ENCODE measurements at places on chromosomes 13 and 19.

DNA sequence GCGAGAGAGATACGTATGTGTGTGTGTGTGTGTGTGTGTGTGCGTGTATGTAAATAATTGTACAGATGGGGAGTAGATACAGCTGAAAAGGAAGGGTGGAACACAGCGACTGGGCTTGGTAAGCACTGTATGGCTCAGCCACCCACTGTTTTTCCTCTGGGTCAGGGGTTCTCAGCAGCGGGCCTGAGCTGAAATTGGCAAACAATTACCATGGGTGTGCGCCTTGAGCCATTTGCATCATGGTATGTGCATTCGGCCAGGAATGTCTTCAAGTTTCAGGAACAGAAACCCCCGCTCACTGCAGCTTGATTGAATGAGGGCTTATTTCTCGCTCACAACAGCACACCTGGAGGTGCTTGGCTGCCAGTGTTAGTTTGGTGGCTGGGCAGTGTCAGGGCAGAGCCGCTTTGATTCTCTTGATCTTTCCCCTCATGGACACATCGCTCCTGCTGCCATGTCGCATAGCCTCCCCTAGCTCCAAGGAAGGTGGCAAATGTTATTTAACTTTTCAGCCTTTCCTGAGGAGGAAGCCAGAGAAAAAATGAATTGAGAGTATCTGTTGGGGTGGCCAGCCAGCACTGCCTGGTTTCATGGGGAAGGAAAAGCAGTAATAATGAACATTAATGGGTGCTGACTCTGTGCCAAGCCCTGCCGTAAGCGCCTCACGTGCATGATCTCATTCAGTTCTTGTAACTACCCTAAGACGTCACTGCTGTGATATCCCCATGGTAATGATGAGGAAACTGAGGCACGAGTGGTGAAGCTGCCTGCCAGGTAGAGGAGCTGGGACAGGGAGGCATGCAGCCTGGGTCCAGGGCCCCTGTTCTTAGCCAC is 126.9 kb downstream of the SIPA1L3 start:
- no peak for DNase-seq

DNA sequence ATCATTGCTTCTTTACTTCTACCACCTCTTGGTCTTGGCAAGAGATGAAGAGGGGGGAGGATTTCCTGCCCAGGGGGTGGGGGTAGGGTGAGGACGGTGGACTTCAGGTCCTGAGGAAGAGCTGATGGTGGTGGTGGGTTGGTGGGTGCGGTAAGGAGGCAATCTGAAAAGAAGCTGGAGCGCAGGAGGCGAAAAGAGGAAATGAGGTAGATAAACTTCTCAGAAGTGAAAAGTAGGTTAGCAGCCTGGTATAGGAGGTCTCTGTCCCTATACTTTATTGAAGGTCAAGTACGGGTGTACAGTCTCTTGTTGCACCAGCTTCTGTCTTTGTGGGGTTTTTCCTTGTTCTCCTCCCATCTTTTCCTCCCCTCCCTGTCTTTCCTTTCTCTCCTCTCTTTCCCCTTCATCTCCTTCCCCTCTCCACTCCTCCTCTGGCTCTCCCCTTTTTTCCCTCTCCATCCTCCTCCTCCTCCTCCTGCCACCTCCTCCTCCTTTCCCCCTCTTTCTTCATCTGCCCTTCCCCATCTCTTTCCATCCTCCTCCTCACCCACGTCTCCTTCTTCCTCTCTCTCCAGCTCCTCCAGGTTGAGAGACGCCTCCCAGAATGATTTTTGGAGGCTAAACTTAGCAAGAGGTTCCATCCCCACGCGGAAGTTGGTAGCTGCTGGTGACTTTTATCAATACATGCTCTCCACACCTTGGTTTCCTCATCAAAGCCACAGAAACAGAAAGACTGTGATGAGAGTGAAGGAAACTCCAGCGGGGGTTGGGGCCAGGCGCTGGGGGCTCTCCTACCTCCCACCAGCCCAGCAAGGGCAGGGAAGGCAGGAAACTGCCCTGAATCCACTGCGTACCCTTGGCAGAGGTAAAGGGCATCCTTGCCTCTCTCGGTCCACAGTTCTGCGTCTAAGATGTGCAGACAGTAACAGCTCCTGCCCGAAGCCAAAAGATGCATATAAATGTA is 15.3 kb downstream of the TNFSF14 start:
- DNase-seq, result peak; percentile 44

DNA sequence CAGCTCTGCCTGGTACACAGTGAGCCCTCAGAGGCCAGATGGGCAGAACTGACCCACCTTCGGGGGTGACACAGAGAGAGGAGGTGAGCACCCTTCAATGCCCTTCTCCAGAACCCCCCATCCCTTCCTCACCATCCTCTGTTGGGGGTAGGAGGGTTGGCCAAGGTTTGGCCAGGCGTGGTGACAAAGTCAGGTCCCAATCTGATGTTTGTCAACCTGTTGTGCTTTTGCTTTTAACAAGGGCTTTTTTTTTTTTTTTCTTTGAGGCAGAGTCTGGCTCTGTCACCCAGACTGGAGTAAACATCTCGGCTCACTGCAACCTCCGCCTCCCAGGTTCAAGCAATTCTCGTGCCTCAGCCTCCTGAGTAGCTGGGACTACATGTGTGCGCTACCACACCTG is 7.3 kb downstream of the PTGIR start:
- DNase-seq, result no peak

DNA sequence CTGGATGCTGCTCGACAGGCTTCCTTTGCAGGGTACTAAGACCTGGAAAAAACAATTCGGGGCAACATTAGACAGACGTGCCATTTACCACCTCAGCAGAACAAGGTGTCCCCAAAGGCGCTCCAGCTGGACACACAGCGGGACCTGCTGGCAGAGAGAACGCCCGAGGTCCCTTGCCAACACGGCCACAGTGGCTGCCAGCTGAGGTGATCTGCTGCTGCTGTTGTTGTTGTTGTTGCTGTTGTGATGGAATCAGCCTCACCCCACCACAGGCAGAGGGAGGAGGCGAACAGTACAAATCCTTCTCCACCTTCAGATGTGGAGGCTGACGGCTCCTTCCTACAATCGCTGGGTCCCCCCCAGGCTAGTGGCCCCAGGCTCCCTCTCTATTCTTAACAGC is 25.2 kb downstream of the ANKRD27 start:
- DNase-seq, result no peak

GRCh38 chr13:112623051-112623711 is 35.2 kb upstream of the TUBGCP3 start:
- no peak for DNase-seq

- DNase-seq, result no peak
Observed at GRCh38 chr13:105918842-105919741, 616.4 kb downstream of the EFNB2 start.

DNA sequence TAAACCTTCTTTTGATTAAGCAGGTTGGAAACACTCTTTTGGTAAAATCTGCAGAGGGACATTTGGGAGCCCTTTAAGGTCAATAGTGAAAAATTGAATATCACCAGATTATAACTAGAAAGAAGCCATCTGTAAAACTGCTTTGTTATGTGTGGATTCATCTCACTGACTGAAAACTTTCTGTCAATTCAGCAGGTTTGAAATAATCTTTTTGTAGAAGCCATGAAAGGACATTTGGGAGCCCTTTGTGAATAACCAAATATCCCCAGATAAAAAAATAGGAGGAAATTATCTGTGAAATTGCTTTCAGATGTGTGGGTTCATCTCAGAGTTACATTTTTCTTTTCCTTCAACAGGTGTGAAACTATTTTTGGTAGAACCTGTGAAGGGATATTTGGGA is 1690.7 kb downstream of the UQCRFS1 start:
- no peak for DNase-seq

DNA sequence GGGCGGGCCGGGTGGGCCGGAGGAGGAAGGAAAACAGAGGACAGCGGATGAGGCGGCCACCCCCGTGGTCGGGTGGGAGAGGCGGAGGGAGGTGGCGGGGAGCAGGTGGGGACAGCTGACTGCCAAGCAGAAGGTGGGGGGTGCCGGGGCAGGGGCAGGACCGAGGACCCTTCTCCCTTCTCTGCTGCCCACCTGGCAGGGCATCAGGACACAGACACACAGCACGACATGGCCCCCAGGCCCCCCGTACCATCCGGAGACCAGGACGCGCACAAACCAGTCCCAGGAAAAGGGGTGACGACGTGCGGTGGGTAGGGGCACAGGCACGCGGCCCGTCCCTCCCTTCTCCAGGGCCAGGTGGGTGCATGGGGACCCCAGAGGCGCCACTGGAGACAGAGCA is 11.0 kb upstream of the CACTIN start:
- no peak for DNase-seq

DNA sequence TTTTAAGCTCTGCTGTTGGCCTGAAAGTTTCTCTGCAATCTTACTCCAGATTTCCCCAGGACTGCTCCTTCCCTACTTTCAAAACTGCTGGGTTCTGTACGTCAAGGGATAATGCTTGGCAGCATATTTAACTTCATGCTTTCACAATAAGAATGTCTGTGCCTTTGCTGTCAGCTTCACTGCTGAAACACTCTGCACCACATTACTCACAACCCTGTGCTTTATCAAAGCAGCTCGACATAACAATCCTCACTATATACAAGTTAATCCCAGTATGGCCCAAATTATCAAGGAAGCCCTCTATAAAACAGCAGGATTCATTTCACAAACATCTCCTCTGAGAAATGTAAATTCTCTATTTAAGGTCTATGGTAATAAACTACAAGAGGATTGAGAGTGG is 17.5 kb downstream of the LATS2 start:
- no peak for DNase-seq

- no peak for DNase-seq
Observed at GRCh38 chr13:69194130-69194529, 913.5 kb upstream of the ATXN8OS start.

- DNase-seq, result no peak
Observed at GRCh38 chr19:16915135-16915534, 26.3 kb downstream of the F2RL3 start.

DNA sequence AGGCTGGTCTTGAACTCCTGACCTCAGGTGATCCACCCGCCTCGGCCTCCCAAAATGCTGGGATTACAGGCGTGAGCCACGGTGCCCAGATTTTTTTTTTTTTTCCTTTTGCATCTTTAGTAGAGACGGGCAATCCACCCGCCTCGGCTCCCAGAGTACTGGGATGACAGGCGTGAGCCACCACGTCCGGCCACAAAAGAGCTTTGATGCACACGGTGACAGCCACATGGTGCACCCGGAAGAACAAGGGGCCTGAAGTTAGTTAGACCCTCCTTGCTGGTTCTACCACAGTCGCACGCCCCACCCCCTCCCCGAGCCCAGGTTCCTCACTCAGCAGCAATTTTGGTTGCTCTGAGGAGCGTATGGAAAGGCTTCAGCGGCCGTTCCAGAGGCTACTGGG is 54.2 kb upstream of the USE1 start:
- DNase-seq, result no peak

GRCh38 chr19:17184371-17184841 is 30.8 kb upstream of the USE1 start:
- no peak for DNase-seq

DNA sequence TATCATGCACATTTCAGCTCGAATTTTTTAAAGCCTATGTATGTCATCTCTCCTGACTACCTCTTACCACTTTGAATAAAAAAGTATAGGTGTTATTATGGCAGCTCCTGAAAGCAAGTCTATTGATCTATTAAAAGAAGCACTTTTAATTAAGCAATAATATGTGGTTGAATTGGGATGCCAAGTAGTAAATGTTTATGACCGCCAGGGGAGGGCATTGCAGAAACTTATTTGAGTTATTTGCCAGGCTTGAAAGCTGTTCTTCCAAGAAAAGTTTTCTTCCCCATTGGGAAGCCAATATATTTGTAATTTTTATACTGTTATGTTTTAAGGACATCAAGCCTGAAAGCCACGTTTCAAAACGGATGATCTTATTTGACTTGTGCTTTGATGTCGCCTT is 88.1 kb upstream of the SOX21 start:
- no peak for DNase-seq

DNA sequence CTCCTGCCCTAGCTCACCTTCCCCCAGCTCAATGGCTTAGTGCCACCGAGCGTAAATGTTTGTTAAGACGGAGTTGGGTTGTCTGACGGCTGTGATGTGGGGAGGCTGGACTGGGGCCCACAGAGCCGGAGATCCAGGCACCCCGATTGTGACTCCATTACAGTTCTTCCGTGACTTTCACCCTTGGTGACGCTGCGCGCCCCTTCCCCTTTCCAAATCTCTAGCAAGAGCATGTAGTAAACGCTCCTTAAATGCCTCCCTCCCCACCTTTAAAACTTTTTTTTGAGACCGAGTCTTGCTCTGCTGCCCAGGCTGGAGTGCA is 829 bp downstream of the REEP6 start:
- no peak for DNase-seq

DNA sequence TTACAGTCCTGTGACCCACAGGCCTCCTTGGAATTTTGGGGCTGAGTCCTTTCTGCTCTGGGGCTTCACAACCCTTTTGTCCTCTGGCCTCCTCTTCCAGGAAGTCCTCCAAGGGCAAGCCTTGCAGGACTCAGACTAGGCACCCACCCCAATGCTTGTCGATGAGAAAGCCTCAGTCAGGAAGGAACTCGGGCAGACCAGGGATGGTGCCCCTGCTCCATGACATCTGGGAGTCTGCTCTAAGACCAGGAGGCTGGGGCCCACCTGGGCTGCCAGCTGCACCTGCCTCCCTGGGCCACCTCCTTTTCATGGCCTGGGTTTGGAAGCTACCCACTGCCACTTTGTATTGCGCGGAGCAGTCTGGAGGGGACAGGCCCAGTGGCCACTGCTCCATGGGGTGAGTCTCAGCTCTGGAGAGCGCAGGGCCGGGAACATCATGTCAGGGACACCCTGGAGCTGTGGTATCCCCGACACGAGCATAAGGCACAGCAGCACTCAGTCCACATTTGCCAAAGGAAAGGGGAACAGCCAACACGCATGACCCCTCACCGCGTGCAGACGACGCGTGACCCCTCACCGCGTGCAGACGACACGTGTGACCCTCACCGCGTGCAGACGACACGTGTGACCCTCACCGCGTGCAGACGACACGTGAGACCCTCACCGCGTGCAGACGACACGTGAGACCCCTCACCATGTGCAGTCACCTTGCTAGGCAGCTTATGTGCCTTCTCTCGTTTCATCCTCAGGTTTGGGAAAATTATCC is 10.8 kb downstream of the C2CD4C start:
- DNase-seq, result no peak

DNA sequence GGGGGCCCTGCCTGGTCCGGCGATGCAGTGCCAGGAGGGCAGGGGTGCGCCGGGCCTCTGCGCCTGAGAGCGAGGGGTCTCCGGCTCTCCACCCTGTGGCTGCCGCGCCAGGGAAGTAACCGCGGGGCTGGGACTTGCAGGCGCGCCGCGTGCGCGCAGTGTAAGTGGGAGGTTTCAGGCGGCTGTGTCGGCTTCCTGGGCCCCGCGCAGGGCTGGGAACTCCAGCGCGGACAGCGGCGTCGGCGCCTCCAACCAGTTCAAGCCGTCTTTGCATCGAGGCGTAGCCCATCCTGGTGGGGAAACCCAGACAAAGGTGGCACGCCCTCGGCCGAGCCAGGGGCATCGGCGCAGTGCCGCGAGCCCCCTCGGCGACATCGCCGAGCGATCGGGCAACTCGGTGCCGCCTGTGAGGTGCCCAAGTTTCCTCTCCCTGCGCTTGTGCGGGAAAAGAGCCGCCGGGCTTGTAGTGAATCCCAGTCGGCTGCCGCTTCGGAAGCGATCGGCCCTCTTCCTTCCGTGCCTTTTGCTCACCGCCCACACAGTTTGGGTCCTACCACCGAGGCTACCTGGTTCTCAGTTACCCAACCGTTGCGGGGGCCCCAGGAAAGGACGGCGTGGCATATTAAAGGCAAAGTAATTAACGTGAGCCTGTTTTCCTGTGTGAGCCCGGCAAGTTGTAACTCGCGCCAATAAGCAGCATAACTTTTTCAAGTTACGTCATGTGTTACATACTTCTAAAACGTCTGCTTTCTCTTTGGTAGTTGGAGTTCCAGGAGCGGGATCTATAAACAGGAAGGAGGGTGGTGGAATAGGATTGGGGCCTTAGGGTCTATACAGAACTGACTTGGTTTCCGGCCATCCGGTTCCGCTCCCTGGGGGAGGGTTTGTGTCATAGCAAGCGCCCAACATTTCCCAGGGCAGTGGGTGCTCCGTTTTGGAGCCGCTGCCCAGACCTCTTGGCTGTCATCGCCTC is 1.2 kb downstream of the LRCH1 start:
- peak; percentile 46 for DNase-seq
